ENCODE measurements at places on chromosomes 4 and X.

GRCh38 chrX:153628665-153629064, 18.3 kb upstream of the DUSP9 start:
- no peak for DNase-seq

DNA sequence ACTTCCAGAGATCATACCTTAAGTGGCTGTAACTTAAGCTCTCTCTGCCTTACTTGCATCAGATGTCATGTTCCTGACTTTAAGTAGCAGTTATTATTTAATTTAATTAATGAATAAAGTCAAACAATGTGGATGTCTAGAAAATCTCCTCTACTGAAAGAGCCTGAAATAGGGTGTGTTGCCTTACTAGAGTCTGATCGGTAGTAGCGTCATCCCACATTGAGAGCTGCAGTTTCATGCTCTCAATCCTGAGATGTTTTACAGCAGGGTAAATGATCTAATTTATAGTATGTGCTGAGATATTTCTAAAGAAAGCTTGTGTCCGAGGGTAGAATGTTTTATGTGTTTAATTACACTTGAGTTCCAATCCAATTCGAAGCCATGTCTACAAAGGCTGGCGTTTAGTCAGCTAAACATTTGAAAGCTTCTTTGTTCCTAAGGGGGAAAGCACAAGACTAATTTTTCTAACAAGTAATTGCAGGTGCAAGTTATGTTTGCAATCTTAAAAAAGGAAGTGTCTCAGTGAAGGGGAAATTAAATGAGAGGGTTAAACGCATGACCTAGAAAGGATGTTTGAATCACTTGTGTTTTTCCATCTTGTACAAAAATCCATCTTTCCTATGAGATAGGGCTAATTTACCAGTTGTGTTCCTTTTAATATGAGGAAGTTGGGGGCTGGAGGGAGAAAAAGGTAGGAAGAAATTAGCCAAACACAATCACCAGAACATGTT, 391.0 kb upstream of the MAGEB2 start:
- no peak for DNase-seq

DNA sequence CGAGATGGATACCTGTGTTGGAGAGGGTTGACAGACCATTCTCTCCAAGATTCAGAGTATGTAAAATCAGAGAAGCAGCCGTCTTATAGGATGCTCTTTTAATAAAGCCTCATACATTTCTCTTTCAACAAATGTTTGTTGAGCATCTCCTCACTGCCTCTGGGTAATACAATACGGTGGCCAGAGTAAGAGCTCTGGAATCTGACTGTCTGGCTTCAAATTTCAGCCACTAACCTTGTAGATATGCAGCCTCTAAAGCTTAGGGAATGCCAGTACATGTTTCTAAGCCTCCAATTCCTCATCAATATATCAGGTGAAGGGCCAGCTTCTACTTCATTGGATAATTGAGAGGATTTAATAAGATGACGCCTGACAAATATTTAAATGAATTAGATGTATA, 61.3 kb downstream of the CLNK start:
- no peak for DNase-seq

GRCh38 chr4:31702326-31702725, 982.2 kb downstream of the PCDH7 start:
- DNase-seq, result no peak

- DNase-seq, result no peak
These were observed 117.8 kb upstream of the SPRY1 start for GRCh38 chr4:123278755-123279154.

GRCh38 chrX:109840585-109840984, 107.5 kb upstream of the ACSL4 start:
- DNase-seq, result no peak

DNA sequence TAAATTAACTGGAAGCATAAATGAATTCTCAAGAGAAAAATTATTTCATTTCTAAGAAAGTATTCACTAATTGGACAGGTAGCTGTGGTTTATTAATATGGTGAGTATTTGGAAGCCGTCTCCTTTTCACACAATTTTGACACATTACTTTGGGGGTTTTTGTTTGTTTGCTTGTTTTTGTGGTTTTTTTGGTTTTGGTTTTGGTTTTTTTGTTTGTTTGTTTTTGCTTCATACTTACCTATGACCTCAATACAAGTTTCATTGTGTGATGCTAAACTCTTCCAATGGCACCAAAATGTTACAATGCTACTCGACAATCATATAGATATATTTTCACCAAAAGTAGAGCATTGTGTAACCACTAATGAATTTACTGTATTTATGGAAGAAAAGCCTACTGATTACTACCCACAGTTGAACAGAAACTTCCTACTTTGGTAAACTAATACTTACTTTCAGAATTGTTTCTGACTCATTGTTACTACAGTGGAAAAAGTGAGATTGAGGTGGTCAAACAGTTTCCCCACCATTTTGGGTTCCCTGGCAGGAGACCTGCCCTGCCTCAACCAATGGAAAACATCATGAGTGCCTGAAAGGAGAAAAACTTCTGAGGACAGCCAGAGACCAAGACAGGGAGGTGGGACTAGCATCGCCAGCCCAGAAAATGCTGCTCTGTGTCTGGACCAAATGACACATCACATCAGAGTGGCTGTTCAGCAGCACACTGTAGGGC, 443.1 kb downstream of the HNRNPD start:
- no peak for DNase-seq

DNA sequence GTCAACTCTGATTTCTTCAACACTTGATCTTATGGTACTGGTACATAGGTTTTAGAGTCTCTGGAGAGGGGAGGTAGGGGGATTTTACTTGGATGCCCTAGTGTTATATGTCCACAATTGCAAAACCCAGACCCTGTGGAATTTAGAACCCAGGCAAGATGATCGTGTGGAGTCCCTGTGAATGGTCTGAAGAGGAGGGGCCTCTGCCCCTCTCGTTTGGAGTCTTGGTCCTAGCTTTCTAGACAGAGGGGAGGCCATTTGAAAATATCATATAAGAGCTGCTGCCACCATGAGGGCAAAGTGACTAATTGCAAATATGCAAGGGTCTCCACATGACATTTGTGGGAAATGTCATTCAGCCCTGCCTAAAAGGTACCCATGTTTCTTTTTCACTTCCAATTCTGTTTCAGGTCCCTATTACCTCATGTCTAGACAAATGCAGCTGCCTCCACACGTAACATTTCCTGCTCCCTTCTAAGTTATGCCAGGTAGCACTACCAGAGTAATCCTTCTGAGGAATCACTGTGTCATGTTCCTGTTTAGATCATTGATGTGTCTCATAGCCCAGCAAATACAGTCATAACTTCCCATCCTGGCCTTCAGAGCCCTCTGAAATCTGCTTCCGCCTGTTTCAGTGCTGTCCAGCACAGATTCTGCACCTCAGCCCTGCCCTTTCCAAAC, 126.8 kb downstream of the KLHL8 start:
- peak; percentile 36 for DNase-seq

DNA sequence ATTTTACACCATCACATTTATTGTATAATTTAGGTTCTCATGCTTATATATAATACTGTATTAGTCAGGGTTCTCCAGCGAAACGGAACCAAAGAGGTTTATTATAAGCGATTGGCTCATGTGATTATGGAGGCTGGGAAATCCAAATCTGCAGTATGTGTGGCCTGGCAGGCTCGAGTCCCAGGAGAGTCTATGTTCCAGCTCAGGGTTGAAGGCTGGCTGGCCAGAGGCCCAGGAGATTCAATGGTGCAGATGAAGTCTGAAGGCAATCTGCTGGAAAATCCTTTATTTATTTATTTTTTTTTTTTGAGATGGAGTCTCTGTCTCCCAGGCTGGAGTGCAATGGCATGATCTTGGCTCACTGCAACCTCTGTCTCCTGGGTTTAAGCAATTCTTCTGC, 63.0 kb upstream of the WDFY3 start:
- no peak for DNase-seq

DNA sequence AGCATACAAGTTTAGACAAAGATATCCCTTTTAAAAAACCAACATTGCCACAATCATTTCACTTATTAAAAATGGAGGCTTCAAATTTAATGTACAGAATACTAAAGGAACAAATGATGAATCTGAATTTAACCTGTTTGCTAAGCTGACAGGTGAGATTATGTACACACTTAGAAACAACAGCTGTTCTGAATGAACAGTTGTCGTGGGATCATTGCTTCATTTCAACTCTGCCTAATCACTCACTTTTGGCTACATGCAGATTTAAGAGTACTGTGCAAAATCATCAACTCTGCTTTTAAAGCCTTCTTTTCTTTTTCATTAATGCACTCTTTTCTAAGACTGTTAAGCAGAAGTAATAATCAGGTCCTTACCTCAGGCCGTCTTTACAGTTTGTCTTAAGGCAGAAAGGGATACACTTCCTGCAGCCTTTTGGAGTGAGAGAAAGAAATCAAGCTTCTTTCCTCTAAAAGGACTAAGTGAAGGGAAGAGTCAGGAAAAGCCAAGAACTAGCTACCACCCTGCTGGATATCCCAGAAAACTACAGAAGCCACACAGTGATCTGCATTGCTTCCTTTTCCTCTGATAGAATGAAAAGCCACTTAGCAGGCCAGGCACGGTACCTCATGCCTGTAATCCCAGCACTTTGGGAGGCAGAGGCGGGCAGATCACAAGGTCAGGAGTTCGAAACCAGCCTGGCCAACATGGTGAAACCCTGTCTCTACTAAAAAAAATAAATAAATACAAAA, 54.7 kb upstream of the NPNT start:
- peak; percentile 11 for DNase-seq

- no peak for DNase-seq
These were observed 118.3 kb upstream of the FRG1 start for GRCh38 chr4:189822326-189822725.

DNA sequence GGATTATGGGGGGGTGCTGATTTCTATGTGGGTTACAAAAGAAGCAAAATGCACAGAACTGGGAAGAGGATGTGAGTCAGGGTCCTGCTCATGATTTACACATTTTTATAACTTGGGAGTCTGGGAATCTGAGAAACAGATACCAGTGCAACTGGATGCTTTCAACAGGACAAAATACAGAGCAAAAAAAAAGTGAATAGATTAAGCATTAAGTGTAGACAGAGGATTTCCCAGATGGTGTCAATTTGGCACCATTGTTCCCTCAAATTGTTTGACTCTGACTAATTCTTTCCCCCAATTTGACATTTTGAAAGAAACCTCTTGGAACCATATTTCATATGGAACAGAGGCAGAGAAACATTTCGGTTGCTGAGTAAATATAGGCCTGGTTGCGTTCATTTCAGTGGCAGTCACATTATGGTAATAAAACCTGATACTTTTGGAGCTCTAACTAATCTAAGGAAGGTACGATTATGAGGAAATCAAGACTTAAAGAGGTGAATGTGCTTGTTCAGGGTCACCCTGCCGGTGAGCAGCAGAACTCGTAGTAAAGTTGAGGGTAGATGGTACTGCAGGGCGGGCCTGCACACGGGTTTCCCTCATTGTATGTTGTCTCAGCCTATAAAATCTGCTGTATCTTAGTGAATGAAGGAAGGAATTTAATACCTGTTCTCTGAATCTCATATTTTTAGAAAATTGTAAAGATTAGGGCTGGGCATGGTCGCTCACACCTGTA, 18.7 kb upstream of the CDKL5 start:
- no peak for DNase-seq

GRCh38 chr4:142238589-142238988, 602.2 kb downstream of the IL15 start:
- no peak for DNase-seq

GRCh38 chr4:79788884-79789283, 284.1 kb downstream of the ANTXR2 start:
- DNase-seq, result no peak

- no peak for DNase-seq
These were observed 24.3 kb downstream of the ADD1 start for GRCh38 chr4:2867758-2868491.

GRCh38 chr4:1033840-1034551, 22.6 kb downstream of the FGFRL1 start:
- DNase-seq, result no peak

- no peak for DNase-seq
These were observed 170.2 kb downstream of the PACRGL start for GRCh38 chr4:20870436-20870835.

DNA sequence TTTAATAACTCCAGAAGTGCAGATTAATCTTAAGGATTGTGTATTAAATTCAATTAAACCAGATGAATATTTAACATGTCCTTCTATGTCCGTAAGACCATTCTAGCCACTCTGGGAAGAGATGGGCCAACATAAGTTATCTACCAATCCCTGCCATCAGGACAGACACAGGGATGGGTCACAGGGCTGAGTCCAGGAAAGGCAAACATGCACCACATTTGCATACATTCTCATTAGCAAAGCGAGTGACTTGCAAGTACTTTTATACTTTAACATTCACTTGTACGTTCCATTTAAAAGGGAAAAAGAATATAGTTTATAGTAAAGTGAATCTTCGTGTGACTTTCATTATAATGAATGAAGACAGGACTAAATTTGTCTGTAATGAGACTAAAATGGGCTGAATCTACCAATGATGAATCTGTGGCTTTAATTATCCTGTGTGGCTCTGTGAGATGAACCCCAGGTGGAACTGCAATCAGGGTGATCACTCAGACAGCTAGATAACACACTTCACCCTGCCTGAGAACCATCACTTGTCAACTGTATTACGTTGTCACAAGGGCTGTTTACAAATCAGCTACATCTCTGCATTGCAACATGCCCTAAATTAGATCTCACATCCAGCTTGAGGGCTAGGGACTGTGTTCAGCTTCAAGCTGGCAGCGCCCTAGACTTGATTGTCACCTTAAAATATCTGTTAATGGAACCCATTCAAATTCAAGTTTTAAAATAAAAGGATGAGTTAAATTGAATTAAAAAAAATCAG, 77.2 kb downstream of the SH3KBP1 start:
- no peak for DNase-seq

DNA sequence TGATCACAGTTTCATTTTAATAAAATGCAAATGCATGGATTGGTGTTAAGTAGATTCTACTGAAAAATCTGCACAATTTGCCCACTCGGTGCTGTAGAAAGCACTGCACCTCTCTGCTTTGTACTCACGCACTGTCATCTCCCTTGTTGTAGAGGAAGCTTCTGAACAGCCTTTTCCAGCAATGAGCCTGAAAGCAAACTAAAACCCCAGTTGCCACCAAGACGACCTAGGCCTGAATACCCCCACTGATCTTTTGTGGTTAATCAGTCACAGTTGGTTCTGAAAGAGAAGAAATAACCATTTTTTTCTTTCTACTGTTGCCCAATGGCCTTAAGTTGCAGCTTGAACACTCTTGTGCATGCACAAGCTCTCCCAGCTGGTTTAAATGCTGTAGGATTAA, 229.8 kb downstream of the NLGN4X start:
- DNase-seq, result no peak

GRCh38 chr4:128711361-128711760, 98.1 kb upstream of the JADE1 start:
- peak; percentile 21 for DNase-seq

DNA sequence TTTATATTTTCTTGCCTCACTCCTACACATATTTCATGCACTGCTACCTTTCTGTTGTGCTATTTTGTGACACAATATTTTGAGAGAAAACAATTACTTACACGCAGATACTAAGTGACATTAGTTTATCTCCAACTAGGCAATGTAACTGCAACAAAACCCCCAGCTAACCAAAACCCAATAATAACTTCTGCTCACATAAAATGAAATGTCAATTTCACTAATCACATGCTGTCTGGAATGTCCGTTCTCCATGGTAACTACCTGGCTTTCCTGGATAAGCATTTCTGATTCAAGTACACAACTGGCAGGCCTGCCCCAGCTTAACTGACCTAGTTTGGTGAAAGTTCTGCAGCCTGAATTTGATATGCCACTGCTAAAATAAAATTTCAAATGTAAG, 313.5 kb downstream of the TMA16 start:
- DNase-seq, result no peak

GRCh38 chrX:1833656-1834360, 218.9 kb downstream of the ASMT start:
- no peak for DNase-seq
